Muscle of leg (tissue), 16 donors: ENCODE measurements at places on chromosomes 3 and 15.

DNA sequence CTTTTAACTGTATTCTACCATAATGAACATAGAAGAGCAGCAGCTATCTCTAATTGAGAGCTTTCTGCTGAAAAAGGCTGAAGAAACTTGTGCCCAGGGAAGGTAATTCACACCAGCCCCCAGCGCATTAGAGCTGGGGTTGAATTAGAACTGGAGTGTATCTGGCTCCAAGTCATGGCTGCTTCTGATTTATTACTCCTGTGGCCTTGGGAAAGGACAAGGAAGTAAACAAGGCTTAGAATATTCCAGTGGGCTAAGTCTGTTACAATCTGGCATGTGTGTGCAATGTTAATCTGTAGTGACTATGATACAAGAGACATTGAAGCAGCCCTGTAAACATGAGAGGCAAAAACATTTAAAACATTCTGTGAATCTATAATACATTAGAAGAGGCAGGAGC is 18.1 kb downstream of the CPA3 start:
- H3K4me3 ChIP-seq, result no peak overlapping the region
- H3K36me3 ChIP-seq, result no peaks in the 10 kb centered on the region
- H3K27ac ChIP-seq, result no peak overlapping the region
- DNase-seq, result peak; percentile 15
- H3K27me3 ChIP-seq, result no peaks in the 10 kb centered on the region

DNA sequence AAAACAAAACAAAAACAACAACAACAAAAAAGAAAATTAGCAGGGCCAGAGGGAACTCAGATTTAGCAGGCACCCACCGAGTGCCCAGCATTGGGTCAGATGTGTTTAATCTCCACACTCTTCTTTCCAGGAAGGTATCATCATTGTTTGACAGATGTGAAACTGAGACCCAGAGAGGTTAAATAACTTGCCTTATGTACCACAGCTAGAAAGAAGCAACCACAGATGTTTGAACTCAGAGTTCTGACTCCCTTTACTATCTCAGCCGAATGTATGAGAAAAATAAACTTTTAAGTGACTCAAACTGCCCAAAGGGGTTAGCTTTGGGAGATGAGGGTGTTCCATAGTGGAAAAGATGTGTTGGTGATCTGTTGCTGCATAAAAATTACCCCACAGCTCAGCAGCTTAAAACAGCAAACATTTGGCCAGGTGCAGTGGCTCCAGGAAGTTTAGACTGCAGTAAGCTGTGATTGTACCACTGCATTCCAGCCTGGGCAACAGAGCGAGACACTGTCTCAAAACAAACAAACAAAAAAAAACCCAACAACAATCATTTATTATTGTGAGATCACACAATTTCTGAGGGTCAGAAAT is 4.5 kb upstream of the RPP25 start:
- peaks cover 61% of the 10 kb centered on the region for H3K27me3 ChIP-seq
- peaks cover 30% of the 10 kb centered on the region for H3K4me1 ChIP-seq
- no peaks in the 10 kb centered on the region for H3K36me3 ChIP-seq
- H3K27ac ChIP-seq, result peak overlapping the region; percentile 29
- no peak for DNase-seq
- no peak overlapping the region for H3K4me3 ChIP-seq

GRCh38 chr15:77225646-77226045 is 154.7 kb upstream of the TSPAN3 start:
- H3K27ac ChIP-seq, result no peak overlapping the region
- no peaks in the 10 kb centered on the region for H3K4me1 ChIP-seq
- no peak for DNase-seq
- H3K36me3 ChIP-seq, result no peaks in the 10 kb centered on the region

DNA sequence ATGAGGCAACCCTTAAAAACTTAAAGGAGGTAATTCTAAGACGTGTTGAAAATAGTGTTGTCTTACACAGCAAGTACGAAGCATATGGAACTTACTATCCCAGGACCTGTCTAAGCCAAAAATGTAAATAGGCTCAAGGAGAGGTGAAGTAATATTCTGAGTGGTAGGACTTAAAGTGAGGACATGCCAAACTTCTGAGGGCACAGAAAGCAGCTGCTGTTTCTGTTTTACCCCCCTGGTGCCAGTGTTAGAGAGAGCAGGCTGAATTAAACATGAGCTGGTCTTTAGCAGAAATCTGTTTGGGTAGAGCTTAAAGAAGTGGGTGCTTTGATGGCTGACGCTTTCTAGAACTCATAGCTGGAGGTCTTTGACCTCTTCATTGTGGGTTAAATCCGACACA is 149.7 kb upstream of the NPHP3 start:
- DNase-seq, result peak; percentile 31
- peaks cover 7% of the 10 kb centered on the region for H3K4me1 ChIP-seq
- no peaks in the 10 kb centered on the region for H3K27me3 ChIP-seq
- H3K27ac ChIP-seq, result no peak overlapping the region

DNA sequence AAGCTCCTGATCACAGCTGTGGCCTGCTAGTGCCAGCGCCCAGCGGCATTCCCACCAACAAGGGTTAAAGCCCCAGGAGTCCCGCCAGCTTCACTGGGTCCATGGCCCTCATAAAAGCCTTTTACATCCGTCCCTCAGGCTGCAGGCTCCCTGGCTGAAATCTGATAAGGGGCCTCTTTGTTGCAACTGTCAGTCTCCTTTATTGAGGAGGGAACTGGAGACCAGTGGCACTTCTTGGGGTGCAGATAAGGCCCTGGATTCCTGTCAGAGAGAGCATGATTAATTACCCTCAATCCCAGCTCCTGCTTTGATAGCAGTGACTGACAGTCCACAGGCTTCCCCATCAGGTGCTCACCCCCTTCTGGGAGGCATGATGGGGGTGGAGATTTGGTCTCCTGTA is 30.9 kb upstream of the CLK3 start:
- peaks cover 13% of the 10 kb centered on the region for H3K4me1 ChIP-seq
- H3K4me3 ChIP-seq, result no peak overlapping the region
- H3K36me3 ChIP-seq, result peaks cover 15% of the 10 kb centered on the region
- no peak for DNase-seq

DNA sequence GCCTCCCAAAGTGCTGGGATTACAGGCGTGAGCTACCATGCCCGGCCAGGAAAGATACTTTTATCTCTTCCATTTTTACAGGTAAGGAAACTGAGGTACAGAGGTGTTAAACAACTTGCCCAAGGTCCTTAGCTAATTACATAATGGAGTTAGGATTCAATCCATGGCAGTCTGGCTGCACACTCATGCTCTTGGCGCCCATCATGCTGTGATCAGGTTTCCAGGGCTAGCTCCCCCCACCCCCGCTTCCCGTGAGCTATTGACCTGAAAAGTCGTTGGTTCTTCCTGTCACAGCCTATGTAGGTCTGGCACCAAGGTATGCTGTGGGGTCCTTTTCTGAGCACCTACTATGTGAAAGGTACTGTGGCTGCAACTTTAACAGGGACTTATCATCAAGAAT is 55.9 kb upstream of the LARS2 start:
- DNase-seq, result no peak
- no peak overlapping the region for H3K4me3 ChIP-seq
- H3K4me1 ChIP-seq, result no peaks in the 10 kb centered on the region
- peaks cover 22% of the 10 kb centered on the region for H3K27me3 ChIP-seq
- H3K36me3 ChIP-seq, result no peaks in the 10 kb centered on the region
